ENCODE measurements at places on chromosomes 7 and 10.

DNA sequence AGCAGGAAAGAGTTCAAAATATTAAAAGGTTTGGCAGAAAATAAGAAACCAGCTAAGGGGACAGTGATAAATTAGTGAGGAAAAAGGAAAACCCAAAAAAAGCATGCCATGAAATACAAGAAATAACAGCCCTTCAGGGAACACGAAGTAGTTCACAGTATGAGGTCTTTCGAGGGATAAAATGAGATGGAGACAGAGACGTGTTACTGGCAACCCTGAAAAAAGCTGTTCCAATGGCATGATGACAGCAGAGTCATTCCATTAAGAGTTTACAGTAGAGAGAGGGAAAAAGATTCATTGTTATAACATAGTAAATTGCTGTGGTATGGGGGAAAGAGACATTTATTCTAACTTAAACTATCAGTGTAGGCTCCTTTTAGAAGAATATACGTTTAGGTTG is 391.2 kb downstream of the ANKRD7 start:
- no peak for DNase-seq

- no peak for DNase-seq
These were observed 381.7 kb downstream of the THSD7A start for GRCh38 chr7:11450281-11450680.

GRCh38 chr10:116260599-116260998 is 12.4 kb downstream of the GFRA1 start:
- no peak for DNase-seq

- no peak for DNase-seq
These were observed 98.3 kb upstream of the C7orf33 start for GRCh38 chr7:148492157-148492860.
